Ureter (tissue), 1 donor: ENCODE measurements at places on chromosomes 1 and 21.

DNA sequence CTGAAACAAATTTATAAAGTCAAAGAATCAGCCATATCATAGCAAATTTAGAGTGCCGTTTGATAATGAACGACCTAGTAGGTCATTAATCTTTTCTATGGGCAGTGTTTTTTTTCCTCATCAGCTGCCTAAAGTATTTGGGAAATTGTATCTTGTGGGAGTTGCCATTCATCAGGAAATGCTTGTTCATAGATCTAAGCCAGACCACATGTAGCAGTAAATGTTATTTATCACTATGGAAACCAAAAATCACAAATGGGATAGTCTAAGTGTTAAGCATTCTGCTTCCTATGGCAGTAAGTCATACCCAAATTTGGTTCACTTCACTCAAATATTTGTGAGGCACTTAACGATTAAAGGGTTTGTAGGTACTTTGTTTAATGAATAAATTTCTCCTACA, 52.9 kb downstream of the LRRC8D start:
- no peak for DNase-seq

GRCh38 chr1:201737352-201738060, 91.5 kb upstream of the IPO9 start:
- no peak for DNase-seq

DNA sequence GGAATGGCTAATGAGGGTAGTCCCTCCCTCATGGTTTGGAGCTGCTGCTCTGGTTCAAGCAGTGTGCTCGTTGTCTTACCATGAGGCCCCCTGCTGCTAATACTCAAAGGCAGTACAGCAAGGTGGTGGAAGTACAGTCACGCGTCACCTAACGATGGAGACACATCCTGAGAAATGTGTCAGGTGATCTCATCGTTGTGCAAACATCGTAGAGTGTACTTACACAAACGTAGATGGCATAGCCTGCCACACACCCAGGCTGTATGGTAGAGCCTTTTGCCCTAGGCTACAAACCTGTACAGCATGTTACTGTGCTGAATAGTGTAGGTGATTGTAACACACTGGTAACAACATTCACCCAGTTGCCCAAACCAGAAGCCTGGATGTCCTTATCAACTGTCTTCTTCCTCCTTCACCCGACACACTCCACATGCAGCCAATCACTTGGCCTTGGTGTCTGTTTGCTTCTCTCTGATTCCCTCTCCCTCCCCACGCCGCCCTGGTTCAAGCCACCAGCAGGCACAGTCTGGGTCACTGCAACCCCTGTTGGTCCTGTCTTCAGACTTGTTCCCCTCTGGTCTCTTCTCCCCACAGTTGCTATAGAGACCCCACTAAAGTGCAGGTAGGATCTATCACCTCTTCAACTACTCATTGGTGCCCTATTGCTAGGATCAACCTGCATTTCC, 6.0 kb upstream of the KCNA2 start:
- DNase-seq, result no peak

- no peak for DNase-seq
Observed at GRCh38 chr1:28934676-28935075, 20.3 kb downstream of the EPB41 start.

- DNase-seq, result no peak
Observed at GRCh38 chr1:24786191-24786590, 40.9 kb downstream of the CLIC4 start.

DNA sequence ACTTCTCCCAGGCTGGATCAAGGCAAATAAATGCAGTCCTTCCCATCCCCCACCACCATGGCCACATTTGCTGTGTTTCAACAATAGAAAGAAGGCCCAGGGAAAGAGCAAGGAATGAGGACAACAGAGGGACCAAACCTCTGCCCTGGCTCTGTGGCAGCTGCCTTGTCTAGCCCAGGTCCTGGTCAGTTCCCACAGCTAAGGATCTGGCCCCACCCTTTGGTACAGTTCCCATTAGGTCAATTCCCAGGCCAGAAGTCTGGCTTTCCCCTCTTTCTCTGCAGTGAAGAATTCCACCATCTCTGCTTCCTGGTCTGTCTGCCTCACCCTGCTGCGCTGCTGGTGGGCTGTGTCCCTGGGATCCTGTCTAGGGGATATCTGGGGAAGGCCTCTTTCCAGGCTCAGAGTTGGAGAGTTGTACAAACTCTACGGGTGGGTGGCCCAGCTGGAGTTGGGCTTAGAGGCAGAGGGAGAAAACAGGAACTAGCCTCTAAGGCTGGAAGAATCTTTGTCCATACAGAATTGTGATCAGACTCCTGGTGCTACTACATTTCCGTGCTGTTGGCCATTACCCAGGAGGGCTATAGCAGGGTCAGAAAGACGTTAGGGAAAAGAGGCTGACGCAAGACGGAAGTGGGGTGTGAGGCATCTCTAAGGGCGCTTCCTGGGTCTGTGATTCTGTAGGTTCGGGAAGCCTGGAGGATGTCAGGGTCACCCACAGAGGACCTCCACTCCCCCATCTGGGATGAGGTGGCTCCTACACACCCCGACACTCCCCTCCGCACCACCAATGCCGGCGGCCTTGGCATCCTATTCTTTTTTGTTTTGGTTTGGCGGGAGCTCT, 953 bp upstream of the NDUFS2 start:
- peak; percentile 70 for DNase-seq

DNA sequence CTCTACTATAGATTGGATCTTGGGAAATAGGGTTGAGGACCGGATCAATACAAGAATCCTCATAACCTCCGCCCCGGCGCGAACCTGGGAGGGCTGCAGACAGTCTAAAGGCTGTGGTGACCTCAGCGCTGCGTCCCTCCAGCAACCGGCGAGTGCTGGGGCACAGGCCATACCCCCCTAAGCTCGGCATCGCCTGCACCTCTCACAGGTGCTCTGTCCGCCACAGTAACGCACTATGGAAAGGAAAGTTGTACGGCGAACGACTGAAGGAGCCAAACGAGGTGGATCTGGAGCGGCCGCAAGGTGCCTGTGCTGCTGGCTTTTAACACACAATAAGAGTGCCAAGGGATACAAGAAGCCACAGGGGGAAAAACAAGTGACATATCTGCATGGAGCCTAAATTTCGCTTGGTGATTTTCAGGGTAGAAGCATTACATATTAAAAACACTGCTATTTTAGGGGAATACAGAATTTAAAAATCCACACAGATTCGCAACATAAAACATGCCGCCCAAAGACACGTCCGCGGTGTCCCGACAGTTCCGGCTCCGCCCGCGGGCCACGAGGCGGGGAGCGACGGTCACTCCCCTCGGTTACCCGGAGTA, 1.4 kb upstream of the RBM15 start:
- peak; percentile 60 for DNase-seq

DNA sequence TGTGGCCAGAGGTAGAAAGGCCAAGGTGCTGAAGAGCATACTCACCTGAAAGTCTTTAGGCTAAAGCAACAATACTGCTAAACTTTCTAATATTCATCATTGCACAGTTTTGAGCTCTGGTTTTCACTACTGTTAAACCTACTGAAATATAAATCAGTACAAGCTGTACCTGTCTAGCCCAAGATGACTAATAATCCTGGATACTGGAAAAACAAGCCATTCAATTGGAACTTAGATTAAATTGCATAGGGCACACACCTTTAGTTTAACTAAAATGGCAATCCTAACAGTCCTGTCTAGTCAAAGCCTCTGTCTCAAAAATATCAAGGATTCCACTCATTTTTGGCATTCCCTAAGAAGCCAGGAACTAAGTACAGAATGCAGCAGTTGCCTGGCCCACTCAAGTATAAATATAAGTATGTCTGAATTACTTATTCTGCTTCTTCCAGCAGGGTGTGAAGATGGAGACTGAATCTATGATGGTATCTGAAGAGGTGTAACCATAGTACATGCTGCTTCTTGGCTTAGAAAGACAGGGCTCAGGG, 3.1 kb downstream of the CHML start:
- no peak for DNase-seq

DNA sequence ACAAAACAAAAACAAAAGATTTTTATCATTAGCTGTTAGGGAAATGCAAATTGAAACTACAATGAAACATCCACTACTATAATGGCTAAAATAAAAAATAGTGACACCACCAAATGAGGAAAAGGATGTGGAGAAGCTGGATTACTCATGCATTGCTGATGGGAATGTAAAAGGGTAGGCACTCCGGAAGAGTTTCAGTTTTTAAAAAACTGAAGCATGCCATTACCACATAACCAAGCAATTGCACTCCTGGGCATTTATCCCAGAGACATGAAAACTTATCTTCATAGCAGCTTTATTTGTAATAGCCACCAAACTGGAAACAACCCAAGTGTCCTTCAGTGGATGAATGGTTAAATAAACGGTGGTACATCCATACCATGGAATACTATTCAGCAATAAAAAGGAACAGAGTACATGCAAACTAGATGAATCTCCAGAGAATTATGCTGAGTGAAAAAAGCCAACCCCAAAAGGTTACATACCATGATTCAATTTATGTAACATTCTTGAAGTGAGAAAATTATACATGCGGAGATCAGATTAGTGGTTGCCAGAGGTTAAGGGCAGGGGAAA, 14.5 kb upstream of the CFAP298 start:
- no peak for DNase-seq

- DNase-seq, result no peak
Observed at GRCh38 chr1:3852711-3853485, 4.1 kb downstream of the CEP104 start.

DNA sequence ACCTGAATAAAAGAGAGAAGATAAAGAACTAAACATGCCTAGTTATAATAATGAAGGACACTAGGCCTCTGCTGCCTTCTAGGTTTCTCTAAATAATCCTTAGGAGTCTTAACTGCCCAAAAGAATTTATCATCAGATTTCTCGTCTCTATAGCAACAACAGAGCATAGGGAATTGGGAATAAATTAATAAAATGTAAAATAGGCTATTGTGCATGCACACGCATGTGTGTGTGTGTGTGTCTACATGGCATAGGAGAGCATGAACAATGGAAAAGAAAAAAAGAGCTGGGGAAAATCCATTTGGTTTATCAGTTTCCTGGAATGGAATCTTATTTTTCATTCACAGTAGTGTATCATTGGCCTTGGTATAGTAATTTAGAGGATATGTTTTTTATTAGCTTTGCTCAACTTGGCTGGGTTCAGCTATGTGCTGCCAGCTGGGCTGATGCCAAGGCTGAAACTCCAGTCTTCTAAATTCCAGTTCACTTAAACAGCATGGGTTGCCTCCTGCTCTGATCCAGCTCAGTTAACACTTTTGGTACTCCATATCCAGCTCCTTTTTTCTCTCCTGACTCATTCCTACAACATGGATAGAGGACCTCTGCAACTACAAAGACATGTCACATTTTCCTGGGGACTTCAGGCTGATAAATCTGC, 80.6 kb upstream of the SLFNL1 start:
- peak; percentile 87 for DNase-seq

GRCh38 chr1:26696119-26696653, 371 bp downstream of the ARID1A start:
- no peak for DNase-seq

DNA sequence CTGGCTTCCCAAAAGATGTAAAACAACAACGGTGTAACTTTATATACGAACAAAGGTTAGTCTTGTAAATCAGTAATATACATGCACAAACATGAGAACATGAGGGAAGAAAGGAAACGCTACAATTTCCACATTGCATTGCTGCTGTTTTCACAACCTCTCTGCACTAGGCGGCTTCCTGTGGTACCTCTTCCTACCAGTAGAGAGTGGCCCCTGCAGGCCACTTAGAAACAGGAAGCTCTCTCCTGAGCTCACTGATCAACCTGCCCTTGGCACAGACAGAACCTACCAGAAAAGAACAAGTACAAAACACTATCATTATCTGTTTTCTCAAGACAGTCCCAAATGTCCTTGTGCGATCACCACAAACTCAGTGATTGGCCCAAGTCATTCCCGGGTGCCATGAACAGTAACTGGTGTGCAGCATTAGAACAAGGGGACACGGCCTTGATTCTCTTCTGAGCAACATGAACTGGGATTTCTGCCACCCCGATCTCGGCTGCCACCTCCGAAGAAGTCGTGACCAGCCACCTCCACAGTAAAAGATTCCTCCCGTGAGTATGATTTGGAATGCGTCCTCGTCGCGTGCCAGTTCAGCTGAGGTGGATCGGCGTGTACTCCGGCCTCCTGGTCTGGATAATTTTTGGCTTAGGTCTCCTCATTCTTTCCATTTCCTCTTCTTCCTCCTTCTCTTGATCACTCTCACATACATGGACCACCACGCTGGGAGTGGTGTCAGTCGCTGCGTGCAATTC, 5.7 kb upstream of the KCNE1 start:
- no peak for DNase-seq

DNA sequence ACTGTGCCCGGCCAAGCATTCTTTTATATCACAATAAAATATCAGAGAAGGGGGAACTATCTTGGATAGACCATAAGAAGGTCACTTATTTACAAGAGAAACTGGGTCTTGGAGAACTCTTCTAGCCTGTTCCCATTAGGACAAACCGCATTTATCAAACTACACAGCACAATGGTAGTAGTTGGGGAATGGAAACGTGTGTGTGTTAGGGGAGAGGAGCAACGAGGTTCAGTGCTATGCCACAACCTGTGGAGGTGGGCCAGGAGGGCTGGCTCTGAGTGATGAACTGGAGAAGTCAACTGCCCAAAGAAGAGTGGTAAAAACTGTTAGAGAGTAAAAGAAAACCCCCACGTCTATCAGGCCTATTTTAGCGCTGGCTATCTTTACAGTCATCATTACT, 1.6 kb downstream of the DONSON start:
- no peak for DNase-seq

DNA sequence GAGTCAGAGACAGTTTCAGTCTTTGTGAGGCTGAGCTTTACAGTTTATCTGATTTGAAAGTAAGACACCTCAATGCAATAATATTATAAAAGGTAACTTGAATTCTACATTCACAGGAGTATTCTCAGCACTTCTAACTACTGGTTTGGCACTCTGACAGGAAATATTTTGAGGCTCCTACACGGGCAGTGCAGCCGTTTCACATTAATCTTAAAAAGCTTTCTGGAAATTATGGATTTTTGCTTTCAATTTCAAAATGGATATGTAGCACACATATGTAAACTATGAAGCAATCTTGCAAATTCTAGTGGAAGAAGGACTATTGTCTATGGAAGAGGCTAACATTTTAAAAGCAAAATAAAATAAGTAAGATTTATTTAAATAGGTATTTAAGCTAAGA, 262.9 kb upstream of the SNX7 start:
- DNase-seq, result no peak

- no peak for DNase-seq
Observed at GRCh38 chr1:168608796-168609715, 32.7 kb downstream of the XCL1 start.

GRCh38 chr1:55593298-55593697, 378.1 kb upstream of the USP24 start:
- no peak for DNase-seq

- no peak for DNase-seq
Observed at GRCh38 chr1:160093624-160094290, 4.7 kb downstream of the IGSF8 start.

DNA sequence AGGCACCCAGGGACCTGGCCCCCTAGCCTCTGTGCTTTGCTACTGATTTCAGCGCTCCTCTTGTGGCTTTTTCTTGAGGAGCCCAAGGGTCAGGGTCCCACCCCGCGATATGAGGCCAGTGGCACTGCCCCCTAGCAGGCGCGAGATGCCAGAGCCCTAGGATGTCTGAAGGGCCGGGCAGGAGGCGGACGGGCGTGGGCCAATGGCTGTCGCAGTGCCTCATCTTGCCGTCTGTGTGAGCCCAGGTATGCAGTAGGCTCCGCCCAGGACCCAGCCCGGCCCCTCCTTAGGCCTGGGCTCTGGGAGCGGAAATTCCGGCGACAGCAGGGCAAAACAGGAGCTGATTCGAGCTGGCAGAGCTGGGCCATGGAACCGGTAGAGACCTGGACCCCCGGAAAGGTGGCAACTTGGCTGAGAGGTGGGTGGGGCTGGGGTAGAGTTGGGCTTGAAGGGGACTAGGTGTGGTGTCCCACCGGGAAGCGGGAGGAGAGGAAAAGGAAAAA, at the start of gene CNKSR1:
TSS of gene CNKSR1 (plus strand) at position 310 of the 503 bp plus-strand sequence. CDS start at position 367, 57 bp downstream.
- DNase-seq, result peak; percentile 85

- peak; percentile 64 for DNase-seq
Observed at GRCh38 chr1:16617114-16617631, 3.8 kb upstream of the NBPF1 start.
